Activated CD8-positive, alpha-beta memory T cell treated with anti-CD3 and anti-CD28 coated beads, Interleukin-2, amount 10 ng/mL, durations not matched to agents 7 days and 5 days (primary cell): ENCODE measurements at places on chromosomes 6 and 20. TPM values are rescaled to one million over a fixed set of nuclear protein-coding genes. Genes with fewer than 3 reads are reported as not detected.

GRCh38 chr20:59431014-59431413 is 130.6 kb downstream of the EDN3 start:
- peaks cover 12% of the 10 kb centered on the region for H3K4me1 ChIP-seq
- no peak for DNase-seq
- H3K27ac ChIP-seq: no peak overlapping the region
- H3K27me3 ChIP-seq: peaks cover 5% of the 10 kb centered on the region
- H3K36me3 ChIP-seq: no peaks in the 10 kb centered on the region

GRCh38 chr6:215335-216034 is 76.8 kb upstream of the DUSP22 start:
- no peak overlapping the region for H3K4me3 ChIP-seq
- peak overlapping the region; percentile 58 for H3K27ac ChIP-seq
- peaks cover 11% of the 10 kb centered on the region for H3K27me3 ChIP-seq
- peaks cover 25% of the 10 kb centered on the region for H3K36me3 ChIP-seq
- DNase-seq: peak; percentile 77

- no peaks in the 10 kb centered on the region for H3K36me3 ChIP-seq
- DNase-seq: no peak
- H3K27me3 ChIP-seq: no peaks in the 10 kb centered on the region
- H3K4me1 ChIP-seq: peaks cover 1% of the 10 kb centered on the region
Measured at GRCh38 chr6:148935705-148936435, 189.0 kb downstream of the UST start.

GRCh38 chr20:21394551-21394950 is 2.8 kb downstream of the NKX2-4 start:
- H3K27ac ChIP-seq: no peak overlapping the region
- DNase-seq: no peak
- H3K36me3 ChIP-seq: peaks cover 21% of the 10 kb centered on the region
- peaks cover 23% of the 10 kb centered on the region for H3K4me1 ChIP-seq

Gene SNRNP48
- 15.1 TPM for total RNA-seq

Gene OPRM1
- not detected for total RNA-seq

Gene LY6G6F
- not detected for total RNA-seq

Gene EPM2A
- 7.0 TPM for total RNA-seq

Gene FABP7
- not detected for total RNA-seq

Gene ARG1
- total RNA-seq: not detected

Gene PAX1
- total RNA-seq: not detected
